ENCODE measurements at places on chromosomes 16 and 17.

DNA sequence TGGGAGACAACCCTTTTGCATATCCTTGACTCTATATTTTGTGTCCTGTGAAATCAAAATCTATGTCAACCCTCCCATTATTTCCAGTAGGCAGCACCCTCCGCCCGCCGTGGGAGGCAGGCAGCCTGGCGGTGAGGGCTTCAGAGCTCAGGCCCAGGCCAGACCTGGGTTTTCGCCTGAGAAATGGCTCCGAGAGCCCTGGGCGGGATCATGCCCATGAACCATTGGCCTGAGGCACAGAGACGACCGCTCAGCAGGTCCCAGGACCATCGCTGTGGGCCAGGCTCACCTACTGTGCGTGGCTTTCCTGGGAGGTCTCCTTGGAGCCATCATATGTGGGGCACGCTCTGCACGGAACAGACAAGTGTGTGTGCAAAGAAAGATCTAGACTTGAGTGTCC is 6.3 kb upstream of the SLC38A8 start:
- H3K4me1 ChIP-seq, result no peaks in the 10 kb centered on the region
- no peak overlapping the region for H3K27ac ChIP-seq
- peaks cover 7% of the 10 kb centered on the region for H3K27me3 ChIP-seq
- DNase-seq, result peak; percentile 36
- H3K4me3 ChIP-seq, result no peak overlapping the region

DNA sequence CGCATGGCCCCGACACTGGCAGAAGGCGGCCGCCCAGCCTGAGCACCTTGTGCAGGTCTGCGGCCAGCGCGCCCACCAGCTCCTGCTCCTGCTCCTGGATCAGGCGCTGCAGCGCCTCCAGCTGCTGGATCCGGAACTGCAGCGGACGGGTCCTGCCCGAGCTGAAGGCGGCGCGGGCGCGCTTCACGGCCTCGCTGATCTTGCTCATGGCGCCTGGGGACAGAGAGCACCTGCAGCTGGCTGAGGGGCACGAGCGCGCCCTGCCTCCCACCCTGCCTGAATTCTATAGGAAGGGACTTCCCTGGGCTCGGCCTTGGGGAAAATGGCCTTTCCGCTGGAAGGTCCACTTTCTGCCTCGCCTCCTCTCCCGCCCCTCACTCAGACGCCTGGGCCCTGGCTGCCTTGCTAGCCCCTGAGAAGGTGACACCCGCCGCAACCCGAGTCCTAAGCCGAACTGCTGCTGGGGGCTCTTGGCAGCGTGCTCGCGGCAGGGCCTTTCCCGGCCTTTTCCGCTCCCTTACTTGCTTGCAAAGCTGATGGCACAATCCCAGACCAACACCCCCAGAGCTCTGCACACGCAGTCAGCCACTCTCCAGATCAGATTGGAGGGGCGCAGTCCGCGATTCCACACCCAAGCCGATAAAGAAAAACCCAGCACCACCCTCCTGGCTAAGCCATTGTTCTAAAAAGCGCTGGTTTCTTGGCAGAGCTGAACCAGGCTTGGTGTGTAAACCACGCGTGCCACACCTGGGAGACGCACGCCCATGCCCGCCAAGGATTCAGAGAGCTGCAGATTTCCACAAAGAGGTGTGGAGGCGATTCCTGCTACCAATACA is 3.0 kb downstream of the ALDH3A1 start:
- H3K4me1 ChIP-seq, result peaks cover 22% of the 10 kb centered on the region
- H3K27me3 ChIP-seq, result no peaks in the 10 kb centered on the region
- H3K27ac ChIP-seq, result peak overlapping the region; percentile 23
- H3K4me3 ChIP-seq, result no peak overlapping the region
- H3K36me3 ChIP-seq, result no peaks in the 10 kb centered on the region
- DNase-seq, result no peak

- H3K36me3 ChIP-seq, result peaks cover 9% of the 10 kb centered on the region
- DNase-seq, result peak; percentile 99
- H3K27ac ChIP-seq, result peak overlapping the region; percentile 65
- peak overlapping the region; percentile 36 for H3K4me3 ChIP-seq
- H3K27me3 ChIP-seq, result no peaks in the 10 kb centered on the region
These were observed 5.7 kb downstream of the MATCAP1 start for GRCh38 chr16:67177743-67178699.

GRCh38 chr16:50688867-50689266 is 4.5 kb upstream of the NOD2 start:
- no peak overlapping the region for H3K4me3 ChIP-seq
- no peaks in the 10 kb centered on the region for H3K4me1 ChIP-seq
- H3K36me3 ChIP-seq, result no peaks in the 10 kb centered on the region
- no peak overlapping the region for H3K27ac ChIP-seq

DNA sequence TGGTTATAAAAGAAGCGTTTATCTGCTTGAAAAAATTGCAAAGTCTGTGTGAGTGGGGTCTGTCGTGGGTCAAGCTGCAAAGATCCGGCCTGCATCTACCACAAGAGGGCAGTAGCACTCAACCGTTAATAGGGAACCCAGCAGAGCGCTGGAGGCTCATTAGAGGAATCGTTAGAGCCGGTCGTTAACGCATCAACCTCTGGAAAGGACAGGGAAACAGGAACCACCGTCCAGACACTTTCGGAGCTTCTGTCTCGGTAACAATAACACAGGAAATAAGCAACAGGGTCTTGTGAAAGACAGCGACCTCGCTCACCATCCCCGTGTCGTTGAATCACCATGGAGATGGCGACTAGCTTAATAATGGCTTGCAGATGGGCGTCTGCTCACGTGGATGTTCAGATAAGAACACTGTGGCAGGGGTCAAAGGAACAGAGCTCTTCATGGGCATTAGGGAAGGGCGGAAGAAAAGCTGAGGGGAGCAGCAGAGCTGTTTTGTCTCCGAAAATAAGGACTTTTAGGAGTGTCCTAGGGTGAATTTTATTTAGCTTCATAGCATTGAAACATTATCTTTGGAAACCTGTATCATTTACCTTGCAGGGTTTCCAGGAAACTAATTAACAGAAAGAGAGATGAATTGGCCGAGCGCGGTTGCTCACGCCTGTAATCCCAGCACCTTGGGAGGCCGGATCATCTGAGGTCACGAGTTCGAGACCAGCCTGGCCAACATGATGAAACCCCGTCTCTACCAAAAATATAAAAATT is 11.9 kb upstream of the NSRP1 start:
- H3K36me3 ChIP-seq, result no peaks in the 10 kb centered on the region
- peak; percentile 68 for DNase-seq
- H3K27me3 ChIP-seq, result no peaks in the 10 kb centered on the region
- no peak overlapping the region for H3K27ac ChIP-seq
- peak overlapping the region; percentile 23 for H3K4me3 ChIP-seq

DNA sequence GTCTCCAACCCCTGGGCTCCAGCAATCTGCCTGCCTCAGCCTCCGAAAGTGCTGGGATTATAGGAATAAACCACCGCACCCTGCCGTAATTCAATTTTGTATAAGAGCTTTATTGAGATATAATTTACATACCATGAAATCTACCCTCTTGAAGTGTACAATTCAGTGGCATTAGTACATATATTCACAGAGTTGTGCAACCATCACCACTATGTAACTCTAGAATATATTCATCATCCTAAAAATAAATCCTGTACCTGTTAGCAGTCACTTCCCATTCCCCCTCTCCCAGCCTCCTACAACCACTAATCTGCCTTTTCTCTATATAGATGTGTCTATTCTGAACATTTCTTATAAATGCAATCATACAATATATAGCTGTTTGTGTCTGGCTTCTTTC is 26.1 kb downstream of the TOM1L2 start:
- no peak for DNase-seq
- H3K27me3 ChIP-seq, result no peaks in the 10 kb centered on the region
- no peak overlapping the region for H3K4me3 ChIP-seq
- H3K4me1 ChIP-seq, result peaks cover 56% of the 10 kb centered on the region
- H3K36me3 ChIP-seq, result no peaks in the 10 kb centered on the region

- no peaks in the 10 kb centered on the region for H3K27me3 ChIP-seq
- no peaks in the 10 kb centered on the region for H3K36me3 ChIP-seq
- no peak overlapping the region for H3K4me3 ChIP-seq
- no peak for DNase-seq
- no peaks in the 10 kb centered on the region for H3K4me1 ChIP-seq
These were observed 7.8 kb downstream of the CD300A start for GRCh38 chr17:74474043-74474792.

DNA sequence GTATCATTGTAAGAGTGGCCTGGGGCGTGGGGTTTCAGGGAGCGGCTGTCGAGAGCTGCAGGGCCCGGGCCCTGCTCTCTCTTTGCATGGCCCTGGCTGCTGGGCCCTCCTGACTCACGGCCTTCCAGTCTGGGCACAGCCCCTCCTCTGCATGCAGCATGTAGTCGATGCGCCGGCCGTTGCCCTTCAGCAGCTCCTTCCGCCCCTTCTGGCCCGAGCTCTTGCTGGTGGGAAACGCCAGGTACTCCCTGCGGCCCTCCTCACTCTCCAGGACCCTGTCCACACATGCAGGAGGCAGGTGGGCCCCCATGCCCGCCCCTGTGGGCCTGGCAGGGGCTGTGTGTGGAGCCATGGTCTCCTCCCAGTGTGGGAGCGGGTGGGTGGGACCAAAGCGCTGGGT is 50.7 kb downstream of the PRMT7 start:
- H3K4me1 ChIP-seq, result no peaks in the 10 kb centered on the region
- DNase-seq, result no peak
- H3K4me3 ChIP-seq, result no peak overlapping the region
- no peaks in the 10 kb centered on the region for H3K27me3 ChIP-seq

- H3K27ac ChIP-seq, result no peak overlapping the region
- H3K36me3 ChIP-seq, result no peaks in the 10 kb centered on the region
- no peak overlapping the region for H3K4me3 ChIP-seq
- no peaks in the 10 kb centered on the region for H3K27me3 ChIP-seq
- no peaks in the 10 kb centered on the region for H3K4me1 ChIP-seq
- DNase-seq, result no peak
These were observed 70.6 kb upstream of the TOX3 start for GRCh38 chr16:52617591-52617990.

DNA sequence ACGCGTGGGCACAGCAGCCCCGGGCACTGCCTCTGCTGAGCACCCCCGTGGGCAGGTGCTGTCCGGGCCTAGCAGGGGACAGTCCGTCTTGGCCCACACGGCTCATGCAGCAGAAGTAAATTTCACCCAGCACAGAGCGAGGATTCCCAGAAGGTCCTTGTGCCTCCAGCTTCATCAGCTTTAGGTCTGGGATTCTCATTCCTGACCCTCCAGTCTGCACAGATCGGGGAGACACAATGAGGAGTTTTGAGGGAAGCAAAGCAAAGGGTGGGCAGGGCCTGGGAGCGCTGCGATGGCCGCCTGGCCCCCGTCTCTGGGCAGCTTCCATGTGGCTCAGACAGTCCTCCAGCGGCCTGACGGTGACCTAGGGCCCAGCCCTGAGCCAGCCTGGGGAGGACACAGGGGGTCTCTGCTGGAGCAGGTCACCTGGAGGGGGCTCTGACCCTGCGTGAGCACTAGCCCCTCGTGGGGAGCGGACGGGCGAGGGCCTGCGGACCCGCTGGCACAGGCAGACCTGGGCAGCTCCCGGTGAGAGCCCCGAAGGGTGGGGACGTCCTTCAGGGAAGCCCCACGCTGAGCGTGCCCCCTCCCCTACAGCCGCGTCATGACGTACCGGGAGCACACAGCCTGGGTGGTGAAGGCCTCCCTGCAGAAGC is 30.7 kb upstream of the CHMP6 start:
- H3K36me3 ChIP-seq, result no peaks in the 10 kb centered on the region
- H3K27ac ChIP-seq, result no peak overlapping the region
- no peak overlapping the region for H3K4me3 ChIP-seq

DNA sequence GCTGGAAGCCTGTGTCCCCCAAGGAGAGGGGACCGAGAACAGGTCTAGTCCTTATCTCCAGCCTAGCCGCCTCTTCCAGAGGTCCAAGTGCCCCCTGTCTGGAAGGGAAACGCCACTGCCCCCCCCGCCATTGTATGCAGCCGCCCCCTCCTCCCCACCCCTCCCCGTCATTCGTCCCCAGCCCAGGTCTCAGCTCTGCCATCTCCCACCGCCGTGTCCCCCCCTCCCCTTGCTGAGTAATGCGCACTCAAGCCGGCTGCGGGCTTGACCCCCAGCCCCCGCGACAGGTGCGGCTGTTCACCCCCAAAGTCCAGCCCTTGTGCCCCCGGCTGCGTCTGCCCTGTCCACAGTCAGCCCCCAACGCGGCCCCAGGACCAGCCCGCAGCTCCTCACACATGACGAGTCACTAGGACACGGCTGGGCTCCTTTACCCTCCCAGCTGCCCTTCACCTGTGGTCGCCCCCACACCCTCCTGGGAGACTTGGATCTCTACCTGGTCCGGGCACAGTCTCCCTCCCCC is 622 bp downstream of the GPRC5B start:
- no peaks in the 10 kb centered on the region for H3K36me3 ChIP-seq
- no peak overlapping the region for H3K27ac ChIP-seq
- no peak for DNase-seq
- H3K4me3 ChIP-seq, result peak overlapping the region; percentile 40

DNA sequence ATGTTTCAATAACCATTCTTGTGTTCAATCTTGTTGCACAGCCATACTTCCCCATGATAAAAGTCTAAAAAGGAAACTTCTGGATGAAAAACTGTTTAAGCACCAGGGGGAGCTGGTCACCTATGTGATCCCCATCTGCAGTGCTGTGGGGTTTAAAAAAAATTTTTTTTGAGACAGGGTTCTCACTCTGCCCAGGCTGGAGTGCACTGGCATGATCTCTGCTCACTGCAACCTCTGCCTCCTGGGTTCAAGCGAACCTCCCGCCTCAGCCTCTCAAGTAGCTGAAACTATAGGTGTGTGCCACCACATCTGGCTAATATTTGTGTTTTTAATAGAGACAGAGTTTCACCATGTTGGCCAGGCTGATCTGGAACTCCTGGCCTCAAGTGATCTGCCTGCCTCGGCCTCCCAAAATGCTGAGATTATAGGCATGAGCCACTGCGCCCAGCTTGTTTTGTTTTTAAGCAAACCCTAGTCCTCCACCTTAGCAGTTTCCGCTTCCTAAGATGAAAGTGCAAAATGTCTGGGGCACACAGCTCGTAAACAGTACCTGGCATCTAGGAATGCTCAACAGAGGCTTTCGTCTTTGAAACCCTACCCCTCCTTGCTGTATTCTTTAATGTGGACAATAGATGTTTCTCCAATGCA is 25.4 kb downstream of the DNAJA2 start:
- H3K27me3 ChIP-seq, result no peaks in the 10 kb centered on the region
- no peaks in the 10 kb centered on the region for H3K4me1 ChIP-seq
- no peak overlapping the region for H3K4me3 ChIP-seq
- H3K27ac ChIP-seq, result no peak overlapping the region

GRCh38 chr17:36653374-36653773 is 52.0 kb downstream of the MRM1 start:
- no peaks in the 10 kb centered on the region for H3K36me3 ChIP-seq
- DNase-seq, result no peak
- H3K4me1 ChIP-seq, result no peaks in the 10 kb centered on the region
- H3K27me3 ChIP-seq, result peaks cover 21% of the 10 kb centered on the region
- no peak overlapping the region for H3K27ac ChIP-seq

- peaks cover 43% of the 10 kb centered on the region for H3K36me3 ChIP-seq
- no peaks in the 10 kb centered on the region for H3K4me1 ChIP-seq
- no peak overlapping the region for H3K27ac ChIP-seq
- H3K4me3 ChIP-seq, result no peak overlapping the region
These were observed 17.4 kb downstream of the DUSP14 start for GRCh38 chr17:37507111-37507510.
